ENCODE measurements at places on chromosomes 1 and 21.

DNA sequence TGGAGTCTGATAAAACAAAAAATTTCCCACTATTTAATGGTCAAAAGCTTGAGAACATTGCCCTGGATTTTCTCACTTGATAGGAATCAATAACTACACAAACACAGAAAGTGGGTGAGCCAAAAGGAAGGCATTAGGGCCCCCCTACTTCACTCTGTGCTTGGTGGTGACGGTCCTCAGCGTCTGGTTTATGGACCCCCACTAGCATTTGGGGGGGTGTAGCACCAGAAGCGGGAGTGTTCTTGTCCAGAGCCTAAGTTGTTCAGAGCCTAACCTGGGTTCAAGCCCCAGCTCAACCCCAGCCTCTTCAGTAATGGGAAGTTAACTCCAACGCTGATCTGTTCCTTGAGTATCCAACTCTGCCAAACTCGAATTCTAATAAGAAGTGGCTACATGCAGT lies 33.1 kb downstream of the STPG1 start:
- no peak for DNase-seq

GRCh38 chr1:184641894-184642293 lies 112.8 kb downstream of the EDEM3 start:
- DNase-seq = no peak

DNA sequence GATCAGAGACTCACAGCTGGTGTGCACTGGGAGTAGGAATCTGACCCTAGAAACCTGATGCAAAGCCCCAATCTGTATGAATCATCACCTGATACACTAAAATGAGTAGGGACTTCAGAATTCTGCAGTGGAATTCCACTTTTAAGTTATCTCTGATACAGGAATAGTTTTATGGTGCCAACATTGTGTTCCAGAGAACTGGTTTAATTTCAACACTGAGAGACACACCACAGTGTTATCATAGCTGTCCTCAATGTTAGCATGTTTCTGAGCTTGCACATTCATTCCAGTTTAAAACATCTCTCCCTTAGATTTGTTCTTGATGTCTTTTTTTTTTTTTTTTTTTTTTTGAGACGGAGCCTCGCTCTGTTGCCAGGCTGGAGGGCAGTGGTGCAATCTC lies 7.1 kb downstream of the UTS2 start:
- DNase-seq = no peak

DNA sequence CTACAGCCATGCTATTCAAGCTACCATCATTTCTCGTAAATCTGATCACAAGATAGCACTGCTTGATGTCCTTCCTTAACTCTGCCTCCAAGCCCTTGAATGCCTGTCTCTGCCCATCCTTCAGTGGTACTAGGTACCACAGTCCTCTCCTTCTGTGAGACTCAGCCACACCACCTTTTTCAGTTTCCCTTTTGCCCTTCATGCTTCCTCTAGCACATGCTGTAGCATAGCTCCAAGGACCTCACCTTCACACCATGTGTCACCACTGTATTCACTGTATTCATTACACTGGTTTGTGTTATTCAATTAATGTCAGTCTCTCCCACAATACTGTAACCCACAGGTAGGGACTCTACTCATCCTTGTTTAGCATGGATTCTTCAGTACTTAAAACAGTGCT lies 8.0 kb upstream of the TP53BP2 start:
- no peak for DNase-seq

GRCh38 chr1:6582370-6582769 lies 2.6 kb downstream of the ZBTB48 start:
- DNase-seq = no peak

GRCh38 chr1:212507369-212507768 lies 74.6 kb downstream of the NENF start:
- DNase-seq = no peak

- no peak for DNase-seq
Measured at GRCh38 chr21:29676395-29676794, 263.4 kb downstream of the GRIK1 start.

GRCh38 chr1:209850342-209850979 lies 22.7 kb downstream of the UTP25 start:
- DNase-seq = no peak

DNA sequence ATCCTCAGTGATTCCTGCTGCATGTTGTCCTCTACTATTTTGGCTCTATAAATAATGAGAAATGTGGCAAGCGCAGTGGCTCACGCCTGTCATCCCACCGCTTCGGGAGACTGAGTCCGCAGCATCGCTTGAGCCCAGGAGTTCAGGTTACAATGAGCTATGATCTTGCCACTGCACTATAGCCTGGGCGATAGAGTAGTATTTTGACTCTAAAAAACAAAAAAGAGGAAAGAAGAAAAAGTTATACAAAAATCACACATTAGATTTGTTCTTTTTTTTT lies 756 bp upstream of the SLC25A44 start:
- DNase-seq = no peak

- no peak for DNase-seq
Measured at GRCh38 chr1:18415448-18416027, 65.2 kb upstream of the KLHDC7A start.

GRCh38 chr1:154351363-154352068 lies 26.2 kb downstream of the ATP8B2 start:
- DNase-seq = no peak

DNA sequence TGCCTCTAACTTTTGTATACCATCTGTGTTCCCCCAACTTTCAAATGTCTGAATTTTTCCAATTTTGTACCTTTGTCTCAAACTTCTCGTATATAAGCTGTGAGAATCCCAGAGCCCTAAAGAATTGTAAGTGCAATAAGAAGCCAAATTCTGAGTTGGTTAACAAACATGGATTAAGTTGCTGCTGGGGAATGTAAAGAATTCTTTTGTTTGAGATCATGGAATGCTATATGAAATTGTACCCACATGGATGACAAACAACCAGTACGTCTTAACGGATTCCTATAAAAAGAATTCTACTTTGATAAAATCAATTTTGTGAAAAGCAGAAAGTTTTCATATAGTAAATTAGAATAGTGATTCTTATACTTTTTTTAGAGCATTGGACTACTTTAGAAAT lies 72.4 kb upstream of the CYP2J2 start:
- DNase-seq = no peak

- DNase-seq = no peak
Measured at GRCh38 chr1:201557572-201557958, 18.6 kb downstream of the NAV1 start.

DNA sequence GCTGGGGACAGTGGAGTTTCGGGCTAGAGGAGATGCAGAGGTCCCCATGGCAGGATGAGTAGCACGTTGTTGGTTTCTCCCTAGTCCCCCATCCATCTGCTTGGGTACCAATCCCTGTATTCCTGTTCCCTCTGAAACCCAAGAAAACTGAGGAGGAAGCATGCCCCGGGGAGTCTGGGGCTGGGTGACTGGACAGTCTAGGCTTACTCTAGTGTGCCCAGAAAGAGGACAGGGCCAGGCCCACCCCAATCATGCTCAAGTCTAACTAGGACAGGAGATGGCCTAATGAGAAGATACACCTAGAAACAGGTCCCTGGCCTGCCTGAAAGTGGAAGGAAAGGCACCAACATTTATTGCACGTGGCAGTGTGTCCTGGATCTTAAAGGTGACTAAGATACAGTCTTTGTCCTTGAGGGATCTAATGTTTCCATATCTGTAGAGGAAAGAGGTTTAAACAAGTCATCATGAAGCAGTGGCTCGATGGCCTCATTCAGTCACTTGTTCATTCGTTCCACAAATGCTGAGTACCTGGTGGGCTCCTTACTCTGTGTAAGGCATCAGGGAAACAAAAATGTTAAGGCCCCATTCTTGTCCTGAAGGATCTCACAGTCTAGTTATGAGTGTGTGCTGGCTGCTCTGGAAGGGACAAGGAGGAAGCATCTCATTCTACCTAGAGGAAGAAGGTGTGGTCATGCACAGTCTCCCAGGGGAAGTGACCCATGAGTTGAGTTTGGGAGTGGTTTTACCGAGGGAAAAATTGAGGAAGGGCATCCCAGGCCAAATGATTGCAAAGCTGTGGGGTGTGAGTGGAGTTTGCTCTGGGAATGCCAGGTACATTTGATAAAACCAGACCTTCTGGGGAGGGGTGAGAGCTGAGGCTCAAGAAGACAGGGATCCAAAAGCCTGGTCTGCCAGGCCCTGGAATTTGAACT lies 10.0 kb downstream of the CDK18 start:
- no peak for DNase-seq

DNA sequence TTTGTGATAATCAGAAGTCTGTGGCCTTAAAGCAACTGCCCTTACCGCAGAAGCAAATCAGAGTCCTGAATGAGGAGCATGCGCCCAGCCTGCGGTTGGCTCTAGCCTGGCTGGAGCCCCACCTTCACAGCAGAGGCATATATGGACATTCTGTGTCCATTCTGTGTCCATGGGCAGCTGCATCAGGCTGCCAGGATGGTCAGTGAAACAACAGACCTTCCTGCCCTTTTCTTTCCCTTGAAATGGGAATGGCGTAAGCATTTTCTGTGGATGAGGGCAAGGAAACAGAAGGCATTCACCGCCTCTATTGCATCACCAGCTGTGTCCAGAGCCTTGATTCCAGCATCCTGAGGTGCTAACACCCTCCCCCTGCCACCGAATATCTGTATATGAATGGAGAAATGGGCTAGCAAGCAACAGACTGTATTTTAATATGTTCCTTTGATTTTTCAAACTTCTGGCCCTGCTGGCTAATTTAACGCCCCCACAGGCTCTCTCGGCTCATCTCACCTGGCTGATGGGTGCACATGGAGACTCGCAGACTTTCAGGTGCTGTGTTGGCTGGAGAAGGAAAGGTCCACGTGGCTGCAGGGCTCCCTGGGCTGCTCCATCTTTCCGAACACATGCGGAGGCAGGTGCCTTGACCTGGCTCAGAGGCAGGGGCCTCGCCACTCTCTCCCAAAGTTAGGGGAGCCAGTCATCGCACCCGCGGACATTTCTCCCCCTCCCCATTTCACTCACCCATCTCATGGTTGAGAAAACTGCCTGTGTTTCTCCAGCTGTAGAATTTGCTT lies 159.2 kb downstream of the GALNT2 start:
- no peak for DNase-seq

GRCh38 chr21:15193937-15194336 lies 129.1 kb upstream of the NRIP1 start:
- no peak for DNase-seq

- no peak for DNase-seq
Measured at GRCh38 chr1:165383067-165383466, 26.6 kb upstream of the LMX1A start.

DNA sequence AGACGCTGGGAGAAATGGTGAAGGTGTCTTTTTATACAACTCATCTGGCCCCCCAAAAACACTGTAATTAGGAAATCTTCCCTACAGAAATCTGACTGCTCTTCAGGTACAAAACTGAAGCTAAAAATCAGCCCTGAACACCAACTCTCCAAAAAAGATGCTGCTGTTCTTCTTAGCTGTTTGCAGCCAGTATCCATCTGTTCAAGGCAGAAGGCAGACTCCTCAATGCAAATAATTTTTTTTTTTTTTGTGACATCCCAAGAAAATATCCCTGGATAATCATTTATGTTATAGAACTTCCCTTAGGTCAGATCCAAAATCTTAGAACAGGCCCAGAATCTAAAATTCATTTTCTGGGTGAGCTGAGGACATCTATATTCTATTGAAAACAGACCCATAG lies 36.5 kb downstream of the TRIT1 start:
- DNase-seq = no peak

DNA sequence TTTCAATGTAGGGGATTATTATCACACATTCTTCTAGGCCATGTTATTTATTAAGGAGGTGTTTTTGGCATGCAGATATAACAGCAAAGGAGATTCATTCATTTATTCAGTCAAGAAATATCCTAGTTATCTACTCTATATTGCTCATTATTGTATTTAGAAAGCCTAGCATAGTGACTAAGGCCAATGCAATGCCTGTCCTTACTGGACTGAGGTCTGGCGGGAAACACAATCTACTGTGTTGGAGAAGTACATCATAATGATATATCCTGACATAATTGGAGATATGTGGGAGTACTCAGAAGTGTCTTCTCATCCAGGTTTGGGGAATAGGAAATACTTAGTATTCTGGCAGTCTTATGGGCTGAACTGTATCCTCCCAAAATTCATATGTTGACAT lies 421.5 kb upstream of the USP24 start:
- DNase-seq = no peak
